Mesangial cell (primary cell): ENCODE measurements at places on chromosomes 2 and 18. TPM values are rescaled to one million over a fixed set of nuclear protein-coding genes. Genes with fewer than 3 reads are reported as not detected.

The DSG2 gene
- 52.9 and 60.3 TPM in 2 replicates for total RNA-seq

The NEURL3 gene
- total RNA-seq: 0.49 and 4.2 TPM in 2 replicates

The TOGARAM2 gene
- total RNA-seq: not detected in 2 replicates

The RAB6C gene
- not detected in 2 replicates for total RNA-seq

The KCNG3 gene
- total RNA-seq: under 0.01 TPM in 2 replicates
